Activated CD4-positive, alpha-beta T cell treated with anti-CD3 and anti-CD28 coated beads for 1 hour (primary cell): ENCODE measurements at places on chromosomes 16 and 17.

- no peak for DNase-seq
These were observed 40.7 kb downstream of the ABCA5 start for GRCh38 chr17:69286257-69286656.

GRCh38 chr17:80845069-80845862 is 146.4 kb upstream of the CHMP6 start:
- DNase-seq: no peak

DNA sequence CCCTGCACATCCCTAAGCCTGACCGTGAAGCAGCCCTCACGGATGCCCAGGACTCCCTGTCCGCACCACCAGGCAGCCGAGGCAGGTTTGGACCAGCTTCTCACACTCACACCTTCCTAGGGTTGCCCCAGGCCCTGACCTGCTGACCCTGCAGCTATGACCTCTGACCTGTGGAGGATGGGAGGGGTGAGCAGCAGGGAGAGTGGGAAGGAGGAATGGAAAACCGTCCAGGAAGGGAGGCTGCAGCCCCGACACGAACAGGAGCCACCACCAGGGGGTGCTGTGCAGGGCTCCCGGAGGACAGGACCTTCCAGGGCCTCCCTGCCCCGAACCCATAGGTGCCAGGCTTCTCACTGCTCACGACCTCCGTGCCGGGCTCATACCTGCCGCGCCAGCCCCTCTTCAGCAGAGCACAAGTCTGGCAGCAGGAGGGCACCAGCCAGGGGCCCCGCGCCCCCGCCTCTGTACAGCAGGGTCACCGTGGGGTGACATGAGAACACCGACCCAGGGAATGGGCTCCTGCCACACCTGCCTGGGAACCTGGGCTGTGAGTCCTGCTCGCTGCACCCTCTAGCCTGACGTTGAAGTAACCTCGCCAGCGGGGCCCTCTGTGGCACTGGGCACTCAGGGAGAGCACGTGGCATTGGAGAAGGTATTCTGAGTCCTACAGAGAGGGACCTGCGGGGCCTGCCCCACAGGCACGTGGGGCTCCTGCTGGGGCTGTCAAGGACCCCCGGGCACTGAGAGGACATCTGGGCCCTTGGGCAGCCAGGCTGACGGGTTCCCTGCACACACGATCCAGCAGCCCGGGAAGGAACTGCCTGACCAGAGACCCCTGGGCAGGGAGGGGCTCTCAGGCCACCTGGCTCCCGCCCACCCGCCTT is 37.6 kb downstream of the CTU2 start:
- peak; percentile 67 for DNase-seq

GRCh38 chr16:47229053-47230050 is 85.6 kb upstream of the NETO2 start:
- DNase-seq: no peak

- DNase-seq: no peak
These were observed 19.1 kb upstream of the COPRS start for GRCh38 chr17:31877911-31878702.

- DNase-seq: no peak
These were observed 59.2 kb upstream of the ADORA2B start for GRCh38 chr17:15885770-15886169.

GRCh38 chr17:76137351-76138233 is 3.5 kb downstream of the FOXJ1 start:
- DNase-seq: no peak

DNA sequence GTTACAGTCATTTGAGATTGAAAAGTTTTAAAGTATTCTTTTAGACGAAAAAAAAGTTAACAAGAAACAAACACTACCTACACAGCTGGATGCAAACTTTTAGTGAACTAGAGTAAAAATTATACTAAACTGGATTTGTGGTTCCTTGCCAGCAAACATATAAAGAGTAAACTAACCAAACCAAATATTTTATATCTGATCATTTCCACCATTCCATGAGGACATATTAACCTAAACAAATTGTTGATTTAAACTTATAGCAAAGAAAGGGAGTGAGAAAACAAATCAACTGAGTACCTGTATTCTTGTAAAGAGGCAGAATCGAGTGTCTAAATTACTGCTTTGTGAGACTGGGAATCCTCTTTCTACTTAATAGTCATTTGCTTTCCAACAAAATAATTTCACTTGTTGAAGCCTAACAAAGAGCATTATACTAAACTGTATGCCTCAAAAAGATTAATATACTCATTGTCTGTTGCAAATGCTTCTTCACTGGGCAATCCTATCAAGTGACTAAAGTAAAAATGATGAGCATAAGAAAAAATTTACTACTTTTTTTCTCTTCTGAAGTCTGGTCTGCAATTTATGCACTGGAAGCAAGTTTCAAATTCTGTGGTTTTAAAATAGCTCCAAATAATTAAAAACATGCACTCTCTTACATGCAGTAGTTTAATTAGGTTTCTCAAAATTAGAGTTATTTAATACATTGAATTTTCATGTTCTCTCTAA is 37.5 kb downstream of the AKAP10 start:
- DNase-seq: no peak

DNA sequence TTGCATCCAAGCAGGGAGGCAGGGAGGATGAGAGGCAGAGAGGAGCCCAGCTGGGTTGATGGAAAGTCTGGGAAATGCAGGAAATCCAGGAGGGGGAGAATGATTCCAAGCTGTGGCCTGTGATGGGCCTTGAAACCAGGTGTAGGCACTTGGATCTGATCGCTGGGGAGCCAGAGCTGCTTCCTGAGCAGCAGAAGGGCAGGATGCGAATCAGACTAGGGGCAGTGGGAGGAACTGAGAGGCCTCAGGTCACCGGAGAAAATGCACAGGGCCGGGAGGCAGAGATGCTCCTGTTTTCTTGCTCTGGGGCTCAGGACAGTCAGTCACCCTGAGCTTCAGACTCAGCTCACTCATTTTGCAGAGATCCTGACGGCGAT is 29.6 kb upstream of the MEOX1 start:
- DNase-seq: no peak

DNA sequence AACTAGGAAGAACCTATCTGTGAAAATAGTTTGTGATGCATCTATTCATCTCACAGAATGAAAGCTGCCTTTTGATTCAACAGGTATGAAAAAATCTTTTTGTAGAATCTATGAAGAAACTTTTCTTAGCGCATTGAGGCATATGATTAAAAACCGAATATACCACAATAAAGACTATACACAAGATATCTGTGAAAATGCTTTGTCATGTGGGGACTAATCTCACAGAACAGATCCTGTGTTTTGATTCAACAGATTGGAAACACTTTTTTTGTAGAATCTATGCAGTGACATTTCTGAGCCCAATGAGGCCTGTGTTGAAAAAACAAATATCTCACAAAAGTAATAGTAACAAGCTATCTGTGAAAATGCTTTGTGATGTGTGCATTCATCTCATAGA is 2247.5 kb downstream of the TP53TG3F start:
- no peak for DNase-seq

DNA sequence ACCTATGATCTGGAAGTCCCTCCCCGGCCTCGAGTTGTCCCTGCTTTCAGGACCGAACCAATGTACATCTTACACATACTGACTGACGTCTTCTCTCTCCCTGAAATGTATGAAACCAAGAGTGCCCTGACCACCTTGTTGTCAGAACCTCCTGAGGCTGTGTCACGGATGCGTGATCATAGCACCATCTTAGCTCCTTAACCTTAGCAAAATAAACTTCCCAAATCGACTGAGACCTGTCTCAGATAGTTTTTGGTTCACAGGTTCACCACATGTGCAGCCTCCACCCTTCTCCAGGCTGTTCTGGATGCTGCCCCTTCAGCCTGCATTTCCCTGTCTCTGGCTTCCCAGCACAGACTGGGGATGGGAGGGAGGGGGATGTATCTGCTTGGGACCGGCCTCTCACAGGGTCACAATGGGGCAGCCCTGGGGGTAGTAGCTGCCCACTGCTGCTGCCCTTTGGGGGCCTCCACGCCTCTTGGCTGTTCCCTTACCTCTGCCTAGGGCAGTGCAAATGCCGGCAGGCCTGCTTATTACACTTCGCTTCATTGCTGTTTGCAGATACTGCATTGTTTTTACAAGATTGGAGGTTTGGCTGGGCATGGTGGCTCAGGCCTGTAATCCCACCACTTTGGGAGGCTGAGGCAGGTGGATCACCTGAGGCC is 69.8 kb downstream of the NT5M start:
- DNase-seq: no peak

- DNase-seq: peak; percentile 32
These were observed 767 bp downstream of the SYNGR2 start for GRCh38 chr17:78168903-78169793.

GRCh38 chr16:86408685-86409084 is 101.6 kb upstream of the FOXF1 start:
- no peak for DNase-seq

DNA sequence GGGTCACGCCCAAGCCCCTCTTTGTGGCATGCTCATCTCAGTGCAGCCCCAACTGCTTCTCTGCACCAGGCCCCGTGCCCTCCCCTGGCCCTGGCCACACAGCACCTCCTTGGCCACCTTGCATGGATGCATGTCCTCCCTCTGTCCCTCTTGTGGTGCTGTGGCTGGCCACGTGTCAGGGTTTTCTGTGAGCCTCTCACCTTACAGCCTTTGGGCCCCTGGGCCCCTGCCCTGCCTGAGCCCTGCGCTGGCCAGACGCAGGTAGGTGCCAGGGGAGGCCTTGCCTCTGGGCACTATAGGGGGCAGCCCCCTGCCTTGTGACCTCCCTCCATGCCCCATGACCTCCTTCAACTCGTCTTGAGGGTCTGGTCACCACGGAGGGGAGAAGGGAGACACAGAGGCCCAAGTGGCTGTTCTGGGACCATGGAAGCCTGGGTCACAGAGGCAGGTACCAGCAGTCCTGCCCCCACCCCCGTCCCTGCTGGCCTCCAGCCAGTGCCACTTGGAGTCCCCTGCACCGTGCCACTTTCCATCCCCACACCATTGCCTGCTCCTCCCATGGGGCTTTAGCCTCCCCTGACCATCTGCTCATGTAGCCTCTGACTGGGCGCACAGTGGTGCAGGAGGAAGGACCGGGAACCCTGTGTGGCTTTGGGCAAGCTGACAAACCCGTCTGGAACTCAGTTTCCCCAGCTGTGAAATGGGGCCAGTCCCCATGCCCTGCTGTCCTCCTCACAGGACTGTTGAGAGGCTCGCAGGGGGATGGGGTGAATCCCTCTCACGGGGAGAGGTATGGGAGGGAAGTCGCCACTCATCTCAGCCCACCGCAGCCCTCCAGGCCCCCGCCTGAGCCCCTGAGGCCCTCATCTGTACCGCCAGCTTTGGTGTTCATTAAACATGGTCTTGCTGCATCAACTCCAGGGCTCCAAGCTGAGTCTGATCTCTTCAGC is 11.5 kb upstream of the ATP6V0C start:
- DNase-seq: no peak
